Lung (tissue), 17 donors: ENCODE measurements at places on chromosomes 13 and 19. TPM values are rescaled to one million over a fixed set of nuclear protein-coding genes. Genes with fewer than 3 reads are reported as not detected.

ZNF154 gene
- total RNA-seq, result 3.7 TPM

SEMA6B gene
- total RNA-seq, result 3.2 TPM

ACP7 gene
- not detected for total RNA-seq

GIPC3 gene
- 1.9 TPM for total RNA-seq

ACER1 gene
- total RNA-seq, result not detected

ZNF556 gene
- not detected for total RNA-seq

PSG7 gene
- not detected for total RNA-seq

COX6B2 gene
- 1.4 TPM for total RNA-seq
